ENCODE measurements at places on chromosomes 4 and X.

DNA sequence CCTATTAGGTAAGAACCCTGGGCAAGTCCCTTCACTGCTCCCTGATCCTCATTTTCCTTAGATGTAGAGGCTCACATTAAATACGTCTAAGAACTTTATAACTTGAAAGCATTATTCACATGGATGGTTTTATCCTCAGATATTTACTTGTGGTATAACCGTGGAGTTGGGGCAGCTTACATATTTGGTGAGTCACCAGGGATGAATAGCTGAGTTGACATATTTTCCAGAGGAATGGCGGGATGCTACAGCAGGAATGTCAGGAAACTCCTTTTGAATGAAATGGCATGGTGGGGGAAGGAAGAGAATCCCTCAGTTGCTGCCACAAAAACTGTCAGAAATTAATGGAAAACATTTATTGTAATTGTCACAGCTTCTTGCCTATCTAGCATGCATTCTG is 165.3 kb upstream of the RPS6KA3 start:
- no peaks in the 10 kb centered on the region for H3K36me3 ChIP-seq
- H3K27ac ChIP-seq, result no peak overlapping the region
- no peaks in the 10 kb centered on the region for H3K27me3 ChIP-seq
- H3K4me1 ChIP-seq, result peaks cover 7% of the 10 kb centered on the region
- H3K4me3 ChIP-seq, result no peak overlapping the region

DNA sequence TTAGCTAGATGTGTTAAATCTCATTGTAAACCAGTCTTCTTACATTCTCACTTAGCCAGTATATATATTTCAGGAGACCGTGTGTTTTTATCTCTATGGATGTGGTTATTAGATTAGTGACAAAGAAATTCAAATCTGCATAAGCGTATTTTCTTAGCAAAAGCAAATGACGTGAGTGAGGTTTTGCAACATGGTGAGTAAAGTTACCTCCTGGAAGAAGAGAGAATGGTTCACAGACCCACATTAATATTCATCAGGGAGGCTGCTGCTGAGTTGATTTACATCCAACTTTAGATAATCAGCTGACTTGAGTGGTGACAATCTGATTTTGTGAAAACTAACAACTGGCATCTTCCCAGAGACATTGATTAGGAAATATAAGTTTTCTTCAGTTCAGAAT is 589.9 kb upstream of the GALNT7 start:
- H3K36me3 ChIP-seq, result no peaks in the 10 kb centered on the region
- no peak for DNase-seq
- H3K4me3 ChIP-seq, result no peak overlapping the region
- no peaks in the 10 kb centered on the region for H3K4me1 ChIP-seq
- no peaks in the 10 kb centered on the region for H3K27me3 ChIP-seq

DNA sequence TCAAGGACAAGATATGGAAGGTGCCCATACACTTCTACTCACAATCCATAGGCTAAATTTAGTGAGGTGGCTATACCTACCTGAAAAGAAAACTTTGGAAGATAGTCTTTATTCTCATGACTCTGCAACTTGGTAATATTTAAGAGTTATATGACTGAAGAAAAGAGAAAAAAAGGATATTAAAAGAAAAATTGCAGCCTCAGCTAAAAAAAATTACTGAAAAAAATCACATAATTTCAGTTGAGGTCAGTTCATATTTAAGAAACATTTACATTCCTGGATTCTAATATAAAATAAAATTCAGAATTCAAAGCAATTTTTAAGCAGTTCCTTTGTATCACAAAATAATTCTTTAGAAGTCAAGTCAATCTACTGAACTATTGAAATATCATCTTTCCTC is 166.5 kb downstream of the GABRG1 start:
- no peak overlapping the region for H3K4me3 ChIP-seq
- no peak overlapping the region for H3K27ac ChIP-seq
- no peak for DNase-seq
- H3K36me3 ChIP-seq, result no peaks in the 10 kb centered on the region
- H3K27me3 ChIP-seq, result no peaks in the 10 kb centered on the region

DNA sequence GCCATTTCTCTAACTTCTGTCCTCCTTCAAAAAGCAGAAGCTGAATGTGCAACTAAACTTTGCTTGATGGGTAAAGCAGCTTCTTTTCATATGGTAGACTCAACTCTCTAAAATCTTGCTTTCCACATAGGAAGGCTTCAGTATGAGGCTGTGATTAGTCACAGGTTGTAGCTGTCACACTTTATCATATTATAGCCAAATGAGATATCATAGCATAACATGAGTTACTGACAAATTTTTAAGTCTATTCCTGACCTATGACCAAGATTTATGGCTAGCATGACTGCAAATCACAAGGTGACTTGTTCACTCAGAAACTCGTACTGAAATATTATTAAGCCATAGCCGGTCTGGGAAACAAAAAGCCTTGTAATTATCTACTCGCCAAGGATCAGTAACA is 998.6 kb downstream of the RPA4 start:
- no peak overlapping the region for H3K27ac ChIP-seq
- H3K36me3 ChIP-seq, result no peaks in the 10 kb centered on the region
- H3K27me3 ChIP-seq, result no peaks in the 10 kb centered on the region
- H3K4me1 ChIP-seq, result no peaks in the 10 kb centered on the region

DNA sequence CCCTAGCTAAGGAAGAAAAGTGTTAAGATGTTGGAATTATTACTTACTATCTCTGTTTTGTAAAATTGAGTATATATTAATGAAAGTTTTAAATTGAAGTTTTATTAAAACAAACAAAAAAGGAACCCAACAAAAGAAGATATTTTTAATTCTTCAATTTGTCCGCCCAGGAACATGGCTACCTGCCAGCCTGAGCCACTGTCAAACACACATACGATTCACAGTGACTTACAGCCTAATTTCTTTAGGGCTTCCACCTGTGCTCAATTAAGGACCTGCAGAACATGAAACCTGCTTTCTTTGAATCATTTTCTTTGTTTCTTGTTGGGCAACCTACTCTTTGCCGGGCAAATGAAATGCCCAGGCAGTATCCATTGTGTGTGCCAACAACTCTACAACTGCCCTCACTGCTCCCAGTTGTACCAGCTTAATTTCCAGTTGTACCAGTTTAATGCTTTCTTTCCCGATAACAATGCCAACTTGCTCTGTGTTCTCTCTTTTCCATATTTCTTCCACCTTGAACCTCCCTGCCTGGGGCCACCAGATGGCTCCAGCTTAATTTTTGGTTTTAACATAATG is 181.7 kb downstream of the GBA3 start:
- peaks cover 6% of the 10 kb centered on the region for H3K27me3 ChIP-seq
- no peak overlapping the region for H3K4me3 ChIP-seq
- H3K27ac ChIP-seq, result no peak overlapping the region
- no peaks in the 10 kb centered on the region for H3K36me3 ChIP-seq

DNA sequence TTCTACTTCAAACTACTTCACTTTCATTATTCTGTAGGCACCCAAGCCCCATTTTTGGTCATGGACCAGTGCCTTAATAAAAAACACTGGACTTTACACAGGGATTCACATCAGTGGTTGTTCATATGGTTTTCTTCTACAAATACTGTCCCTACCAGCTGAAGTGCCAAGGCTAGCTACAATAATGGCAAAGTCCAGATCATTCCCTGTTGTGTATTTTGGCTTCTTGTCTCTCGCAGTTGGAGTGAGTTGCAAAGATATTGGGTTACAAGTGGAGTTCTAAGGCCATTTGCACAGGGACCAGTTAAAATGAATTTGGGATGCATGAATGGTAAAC is 16.7 kb upstream of the ANKRD17 start:
- no peaks in the 10 kb centered on the region for H3K27me3 ChIP-seq
- no peak for DNase-seq
- H3K4me3 ChIP-seq, result no peak overlapping the region
- no peak overlapping the region for H3K27ac ChIP-seq
- H3K4me1 ChIP-seq, result peaks cover 10% of the 10 kb centered on the region

DNA sequence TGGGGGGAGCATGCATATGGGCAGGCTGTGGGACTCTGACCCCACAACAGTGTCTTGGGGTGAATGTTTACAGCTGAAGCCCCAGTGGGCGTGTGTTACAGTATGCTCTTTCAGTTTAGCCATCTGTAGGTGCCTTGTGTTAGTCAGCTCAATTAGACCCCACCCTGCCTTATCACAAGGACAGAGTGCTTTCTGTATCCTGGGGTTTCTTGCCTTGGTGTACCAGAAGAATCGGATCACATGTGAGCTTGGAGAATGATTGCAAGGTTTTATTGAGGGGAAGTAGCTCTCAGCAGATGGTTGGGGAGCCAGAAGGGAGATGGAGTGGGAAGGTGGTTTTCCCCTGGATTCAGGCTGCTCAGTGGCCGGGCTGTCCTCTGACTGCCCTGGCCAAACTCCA is 27.3 kb downstream of the SH3BGRL start:
- no peaks in the 10 kb centered on the region for H3K27me3 ChIP-seq
- no peak overlapping the region for H3K27ac ChIP-seq
- no peaks in the 10 kb centered on the region for H3K4me1 ChIP-seq
- DNase-seq, result no peak

GRCh38 chrX:115898382-115899001 is 272.1 kb upstream of the AGTR2 start:
- peaks cover 19% of the 10 kb centered on the region for H3K4me1 ChIP-seq
- no peak overlapping the region for H3K27ac ChIP-seq
- H3K4me3 ChIP-seq, result no peak overlapping the region
- peak; percentile 68 for DNase-seq

DNA sequence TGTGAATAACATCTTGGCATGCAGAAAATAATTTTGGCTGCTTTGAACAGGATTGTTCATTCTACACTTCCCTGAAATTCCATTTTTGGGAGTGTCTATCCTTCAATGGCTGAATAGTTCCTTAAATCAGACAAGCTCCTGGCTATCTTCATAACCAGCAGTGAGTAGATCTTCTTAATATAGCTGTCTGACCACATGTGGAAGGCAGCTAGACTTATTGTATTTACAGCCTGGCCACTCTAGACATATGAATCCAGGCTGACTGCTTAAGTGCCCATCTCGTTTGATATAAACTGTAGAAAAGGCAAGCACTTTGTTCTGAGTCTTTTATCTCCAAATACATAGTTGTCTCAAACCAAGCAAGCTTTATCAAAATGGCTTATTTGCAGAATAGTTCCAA is 40.0 kb downstream of the PWWP3B start:
- H3K4me1 ChIP-seq, result no peaks in the 10 kb centered on the region
- no peak for DNase-seq
- no peaks in the 10 kb centered on the region for H3K27me3 ChIP-seq
- no peak overlapping the region for H3K4me3 ChIP-seq

GRCh38 chr4:141427726-141428296 is 207.1 kb downstream of the ZNF330 start:
- no peak for DNase-seq
- no peak overlapping the region for H3K27ac ChIP-seq
- H3K36me3 ChIP-seq, result no peaks in the 10 kb centered on the region
- peaks cover 9% of the 10 kb centered on the region for H3K4me1 ChIP-seq
- no peaks in the 10 kb centered on the region for H3K27me3 ChIP-seq

- peak; percentile 12 for DNase-seq
- no peaks in the 10 kb centered on the region for H3K36me3 ChIP-seq
- no peaks in the 10 kb centered on the region for H3K4me1 ChIP-seq
- H3K4me3 ChIP-seq, result no peak overlapping the region
- H3K27ac ChIP-seq, result no peak overlapping the region
Measured at GRCh38 chrX:37746218-37746941, 33.5 kb upstream of the CYBB start.

GRCh38 chrX:57104406-57104805 is 16.9 kb downstream of the SPIN2B start:
- no peak for DNase-seq
- no peak overlapping the region for H3K27ac ChIP-seq
- no peaks in the 10 kb centered on the region for H3K4me1 ChIP-seq
- no peaks in the 10 kb centered on the region for H3K36me3 ChIP-seq

GRCh38 chrX:107107459-107107858 is 11.2 kb downstream of the RBM41 start:
- no peak overlapping the region for H3K4me3 ChIP-seq
- H3K27me3 ChIP-seq, result no peaks in the 10 kb centered on the region
- peaks cover 34% of the 10 kb centered on the region for H3K36me3 ChIP-seq
- no peaks in the 10 kb centered on the region for H3K4me1 ChIP-seq
- H3K27ac ChIP-seq, result no peak overlapping the region

DNA sequence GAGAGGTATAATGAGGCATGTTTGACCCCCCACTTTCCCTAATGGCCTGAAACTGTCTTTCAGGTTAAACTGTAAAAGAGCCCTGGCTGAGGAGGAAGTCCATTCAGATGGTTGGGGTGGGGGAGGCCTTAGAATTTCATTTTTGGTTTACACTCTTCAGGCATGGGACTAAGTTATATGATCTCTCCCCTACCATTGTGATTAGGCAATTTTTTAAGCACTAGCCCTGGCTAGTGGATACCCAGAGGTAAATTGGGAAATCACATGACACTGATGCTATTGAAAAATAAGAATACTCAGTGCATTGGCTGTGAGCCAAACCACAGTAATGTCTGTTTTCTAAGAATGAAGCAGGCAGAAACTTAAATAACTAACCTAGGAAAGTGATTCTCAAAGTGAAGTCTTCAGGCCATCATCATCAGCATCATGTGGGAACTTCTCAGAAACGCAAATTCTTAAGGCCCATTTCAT is 149.7 kb downstream of the RRAGB start:
- H3K4me1 ChIP-seq, result 0 out of 2 replicates have a peak, but pooled peaks cover 4% of the 10 kb centered on the region
- peak; percentile 36 for DNase-seq
- H3K27me3 ChIP-seq, result no peaks in the 10 kb centered on the region
- H3K27ac ChIP-seq, result no peak overlapping the region
- H3K4me3 ChIP-seq, result no peak overlapping the region

DNA sequence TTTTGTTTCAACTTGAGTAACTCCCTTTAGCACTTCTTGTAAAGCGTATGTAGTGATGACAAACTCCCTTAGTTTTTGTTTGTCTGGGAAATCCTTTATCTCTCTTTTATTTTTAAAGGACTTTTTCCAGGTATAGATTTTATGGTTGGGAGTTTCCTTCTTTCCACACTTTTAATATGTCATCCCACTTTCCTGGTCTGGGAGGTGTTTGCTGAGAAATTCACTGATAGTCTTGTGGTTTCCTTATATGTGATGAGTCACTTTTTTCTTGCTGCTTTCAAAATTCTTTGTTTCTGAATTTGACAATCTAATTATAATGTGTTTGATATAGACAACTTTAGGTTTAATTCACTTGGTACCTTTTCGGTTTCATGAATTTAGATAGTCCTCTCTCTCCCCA is 353.9 kb downstream of the GPAT3 start:
- H3K4me3 ChIP-seq, result no peak overlapping the region
- no peaks in the 10 kb centered on the region for H3K27me3 ChIP-seq
